ENCODE measurements at places on chromosomes 5 and 9.
A peak's percentile ranks its signal among the peaks of the same experiment; 100 is the strongest.

- DNase-seq: peak; percentile 47
Observed at GRCh38 chr5:50744776-50745175, 78.3 kb downstream of the PARP8 start.

GRCh38 chr5:122110987-122111386 is 18.4 kb upstream of the ZNF474 start:
- no peak for DNase-seq

DNA sequence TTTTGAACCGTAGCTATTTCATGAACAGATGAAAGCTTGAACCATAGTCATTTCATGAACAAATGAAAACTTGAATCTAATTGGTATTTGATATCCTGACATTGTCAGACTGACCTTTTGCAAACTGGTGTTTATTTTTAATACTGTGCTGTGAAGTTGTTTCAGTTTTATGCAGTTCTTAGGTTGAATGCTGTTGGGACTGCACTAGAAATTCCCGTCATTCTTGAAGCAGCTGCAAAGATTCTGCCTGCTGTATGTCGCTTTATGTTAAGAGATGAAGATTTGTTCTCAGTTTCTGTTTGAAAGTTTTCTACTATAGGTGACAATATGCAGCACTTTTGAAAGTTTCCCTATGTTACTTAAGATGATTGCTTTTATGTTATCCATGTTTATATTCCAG is 22.5 kb upstream of the FAM120AOS start:
- DNase-seq: no peak

DNA sequence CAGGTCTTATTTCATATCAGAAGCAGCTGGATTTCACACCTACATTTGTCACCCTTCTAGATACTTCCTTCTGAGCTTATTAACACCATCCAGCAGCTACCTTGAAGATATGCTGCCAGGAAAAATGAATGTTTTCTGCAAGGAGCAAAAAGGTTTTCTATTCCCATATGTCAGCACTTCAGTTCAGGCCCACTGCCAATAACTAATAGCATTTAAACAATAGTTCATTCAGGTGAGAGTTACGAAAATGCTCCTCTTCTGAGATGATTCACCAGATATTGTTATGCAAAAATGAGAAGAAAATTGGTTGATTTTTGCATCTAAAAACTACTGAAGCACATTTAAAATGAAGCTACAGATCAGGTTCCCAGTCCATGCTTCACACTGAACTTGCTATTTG is 56.4 kb upstream of the ISL1 start:
- no peak for DNase-seq

DNA sequence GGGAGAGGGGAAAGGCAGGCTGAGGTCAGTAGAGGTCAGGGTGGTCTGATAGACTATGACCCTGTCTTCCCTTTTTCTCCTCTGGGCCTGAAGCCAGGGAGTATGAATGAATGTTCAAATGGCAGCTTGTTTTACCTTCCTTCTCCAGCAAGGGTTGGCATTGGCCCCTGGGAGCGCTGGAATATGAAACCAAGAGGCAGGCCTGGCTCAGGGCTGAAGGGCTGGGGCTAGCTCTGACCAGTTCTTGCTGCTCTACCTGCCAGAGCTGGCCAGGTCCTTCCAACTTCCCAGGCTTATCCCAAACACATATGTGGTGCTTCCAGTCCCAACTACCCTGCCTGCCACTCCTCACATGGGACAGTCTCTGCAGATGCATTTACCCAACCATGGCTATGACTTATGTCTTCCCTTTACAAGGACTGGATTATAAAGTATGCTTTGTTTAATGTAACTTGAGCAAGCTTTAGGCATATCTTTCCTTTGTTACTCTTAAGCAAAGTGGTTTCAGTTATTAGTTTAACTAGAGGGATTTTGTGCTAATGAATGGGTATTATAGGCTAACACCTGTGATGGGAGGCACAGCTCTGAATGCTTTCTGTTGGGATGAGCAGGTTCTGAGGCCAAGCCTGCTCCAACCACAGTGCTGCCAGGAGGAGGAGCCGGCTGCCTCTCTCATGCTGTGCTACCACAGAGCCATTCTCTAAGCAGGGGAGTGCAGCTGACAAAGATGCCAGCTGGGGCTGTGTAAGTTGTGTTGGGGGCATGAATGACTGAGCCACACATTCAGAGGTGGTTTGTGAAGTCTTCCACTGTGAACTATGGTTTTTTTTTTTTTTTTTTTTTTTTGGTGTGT is 6.1 kb downstream of the CCNI2 start:
- DNase-seq: no peak

GRCh38 chr5:135141303-135142268 is 107.6 kb upstream of the PITX1 start:
- DNase-seq: no peak

GRCh38 chr9:114488398-114489129 is 16.7 kb downstream of the WHRN start:
- no peak for DNase-seq

GRCh38 chr5:169415371-169415770 is 114.4 kb upstream of the SLIT3 start:
- no peak for DNase-seq

GRCh38 chr9:86277072-86277471 is 5.3 kb downstream of the ISCA1 start:
- no peak for DNase-seq
